Small intestine (tissue), 16 donors: ENCODE measurements at places on chromosomes 2 and 18.

- no peak for DNase-seq
Observed at GRCh38 chr2:127416506-127417001, 1.7 kb upstream of the PROC start.

DNA sequence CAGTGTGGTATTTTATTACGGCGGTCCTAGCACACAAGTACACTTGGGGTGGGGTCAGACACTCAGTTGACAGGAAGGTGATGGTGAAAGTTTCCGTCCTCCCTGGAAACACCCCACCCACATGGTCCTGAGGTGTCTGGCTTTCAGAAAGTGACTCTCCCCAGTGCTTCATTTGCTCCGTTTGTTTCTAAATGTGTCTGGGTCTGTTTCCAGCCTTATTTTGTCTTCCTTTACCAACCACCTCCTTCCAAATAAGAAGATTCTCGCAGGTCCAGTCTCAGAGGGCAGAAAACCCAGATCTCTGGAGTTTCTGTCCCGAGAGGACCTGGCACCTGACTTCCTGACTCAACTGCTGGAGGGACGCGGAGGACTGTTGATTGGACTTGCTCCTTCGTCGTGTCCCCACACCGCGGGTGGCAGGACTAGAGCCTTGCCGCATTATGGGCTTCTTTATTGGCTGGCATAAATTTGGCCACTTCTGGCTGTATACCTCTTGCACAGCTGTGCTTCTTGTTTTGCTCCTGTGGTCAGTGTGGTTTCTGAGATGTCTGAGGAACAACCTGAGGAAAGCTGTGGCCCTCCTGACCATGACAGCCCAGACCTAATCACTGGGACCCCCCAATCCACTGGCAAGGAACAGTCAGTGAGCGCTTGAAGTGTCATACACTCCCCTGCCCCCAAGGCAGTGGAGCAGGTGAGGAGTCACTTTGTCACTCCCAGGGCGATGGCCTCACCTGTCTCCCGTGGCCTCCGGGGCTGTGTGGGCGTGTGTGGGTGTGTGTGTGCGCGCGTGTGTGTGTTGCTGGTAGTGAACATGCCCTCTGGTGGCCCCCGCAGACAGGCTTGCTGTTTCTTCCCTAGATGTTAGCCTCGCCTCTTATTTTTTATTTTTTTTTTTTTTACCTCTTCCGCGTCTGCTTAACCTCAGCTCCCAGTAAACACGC lies 45.6 kb downstream of the MEX3C start:
- DNase-seq, result peak; percentile 23

- DNase-seq, result no peak
Observed at GRCh38 chr2:183112577-183112976, 11.7 kb upstream of the NUP35 start.

- DNase-seq, result no peak
Observed at GRCh38 chr2:63740943-63741342, 100.8 kb upstream of the UGP2 start.
